ENCODE measurements at places on chromosomes 4 and X. TPM values are rescaled to one million over a fixed set of nuclear protein-coding genes. Genes with fewer than 3 reads are reported as not detected.

GRCh38 chr4:39324897-39325613 is 41.1 kb downstream of the RFC1 start:
- no peaks in the 10 kb centered on the region for H3K4me1 ChIP-seq
- no peak overlapping the region for H3K4me3 ChIP-seq
- DNase-seq: no peak
- H3K27me3 ChIP-seq: no peaks in the 10 kb centered on the region

- no peaks in the 10 kb centered on the region for H3K4me1 ChIP-seq
- no peak for DNase-seq
- no peak overlapping the region for H3K4me3 ChIP-seq
- H3K27me3 ChIP-seq: no peaks in the 10 kb centered on the region
- H3K27ac ChIP-seq: no peak overlapping the region
- H3K36me3 ChIP-seq: no peaks in the 10 kb centered on the region
Measured at GRCh38 chrX:36916941-36917340, 91.2 kb upstream of the FAM47C start.

Gene SPANXA1
- total RNA-seq: not detected

Gene C4orf46
- 4.6 TPM for total RNA-seq
